ENCODE measurements at places on chromosomes 5 and 9.
A peak's percentile ranks its signal among the peaks of the same experiment; 100 is the strongest.

- DNase-seq = no peak
Observed at GRCh38 chr5:123700624-123701287, 188.8 kb downstream of the CSNK1G3 start.

GRCh38 chr9:114046875-114047274, 31.2 kb downstream of the AMBP start:
- no peak for DNase-seq

GRCh38 chr5:35242702-35243258, 12.5 kb upstream of the PRLR start:
- no peak for DNase-seq

DNA sequence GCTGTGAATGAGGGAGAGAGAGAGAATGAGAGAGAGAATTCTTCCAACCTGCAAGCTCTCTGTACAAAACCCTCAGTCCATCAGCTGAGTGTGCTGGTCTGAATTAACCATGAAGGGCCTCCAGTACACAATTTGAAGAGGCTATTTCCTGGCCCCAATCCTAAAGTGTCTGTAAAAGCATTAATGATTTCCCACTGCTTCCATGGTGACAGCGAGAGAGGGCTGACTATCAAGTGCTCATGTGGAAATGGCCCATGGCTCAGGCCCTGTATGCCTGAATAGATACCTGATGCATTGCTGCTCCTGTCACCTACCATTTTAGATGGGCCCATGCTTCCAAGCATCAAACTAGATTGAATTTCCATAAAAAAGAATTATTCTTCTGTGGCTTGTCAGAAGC, 592.4 kb downstream of the KIF4B start:
- no peak for DNase-seq

- DNase-seq = peak; percentile 60
Observed at GRCh38 chr9:113581865-113582697, 118.6 kb downstream of the RGS3 start.

DNA sequence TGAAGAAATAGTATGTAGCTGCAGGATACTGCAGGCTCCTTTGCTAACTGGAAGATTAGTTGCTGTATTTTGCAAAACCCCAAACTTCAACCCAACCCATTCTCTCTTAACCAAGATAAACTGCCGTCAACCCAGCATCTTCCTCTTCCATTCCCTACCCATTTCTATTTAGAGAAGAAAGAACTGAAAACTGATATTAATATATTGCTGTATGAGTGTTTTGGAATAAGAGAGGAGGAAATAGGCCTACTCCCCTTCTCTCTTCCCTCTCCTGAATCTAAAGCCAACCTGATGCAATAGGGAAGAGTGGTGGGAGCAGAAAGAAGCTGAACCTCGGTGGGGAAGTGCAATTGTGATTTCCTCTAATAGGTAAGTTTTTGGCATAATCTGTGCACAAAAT, 83.7 kb downstream of the TMEM215 start:
- no peak for DNase-seq

Measured in activated CD4-positive, CD25-positive, alpha-beta regulatory T cell treated with anti-CD3 and anti-CD28 coated beads, Interleukin-2, amount 50 U/mL, for 72 hours (primary cell).